ENCODE measurements at places on chromosomes 5 and 9.

DNA sequence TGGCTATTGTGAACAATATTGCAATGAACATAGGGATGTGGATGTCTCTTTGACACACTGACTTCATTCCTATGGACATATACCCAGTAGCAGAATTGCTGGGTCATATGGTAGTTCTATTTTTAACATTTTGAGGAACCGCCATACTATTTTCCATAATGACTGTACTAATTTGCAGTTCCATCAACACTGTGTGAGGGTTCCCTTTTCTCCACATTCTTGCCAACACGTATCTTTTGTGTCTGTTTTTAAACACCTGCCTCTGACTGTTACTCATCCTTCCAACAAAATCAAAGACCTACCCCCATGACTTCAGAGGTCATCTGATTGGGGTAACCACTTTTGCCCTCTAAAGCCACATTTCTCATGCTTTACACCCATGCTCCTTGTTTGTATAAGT is 133.5 kb downstream of the MED27 start:
- peak; percentile 11 for DNase-seq

DNA sequence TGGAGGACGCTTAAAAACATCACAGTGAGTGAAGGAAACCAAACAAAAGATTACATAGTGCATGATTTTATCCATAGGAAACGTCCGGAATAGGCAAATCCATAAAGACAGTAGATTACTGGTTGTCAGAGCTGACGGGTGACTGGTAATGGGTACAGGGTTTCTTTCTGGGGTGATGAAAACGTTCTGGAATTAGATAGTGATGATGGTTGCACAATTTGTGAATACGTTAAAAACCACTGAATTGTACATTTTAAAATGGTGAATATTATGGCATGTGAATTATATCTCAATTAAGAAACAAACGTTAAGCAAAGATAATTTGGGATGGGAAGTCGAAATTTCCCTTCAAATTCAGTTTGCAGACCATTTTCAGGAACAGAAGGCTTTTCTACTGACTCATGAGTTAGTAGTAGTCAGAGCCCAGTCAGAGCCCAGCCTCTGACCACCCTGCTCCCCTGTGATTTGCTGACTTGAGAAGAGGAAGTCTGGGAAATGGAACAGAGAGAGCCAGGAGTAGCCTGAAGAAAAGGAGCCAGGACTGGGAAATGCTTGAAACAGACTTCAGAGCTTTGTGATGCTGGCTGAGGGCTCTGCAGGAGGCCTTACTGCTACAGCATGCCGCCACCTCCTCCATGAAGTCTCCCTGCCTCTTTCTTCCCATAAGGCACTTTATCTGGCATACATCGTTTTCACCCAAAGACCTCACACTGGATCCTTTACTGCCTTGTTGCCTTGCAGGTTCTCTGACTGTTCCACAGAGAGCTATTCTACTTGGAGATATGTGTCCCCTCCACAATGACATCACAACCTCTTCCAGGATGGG is 46.4 kb upstream of the CTNNA1 start:
- DNase-seq: peak; percentile 68

DNA sequence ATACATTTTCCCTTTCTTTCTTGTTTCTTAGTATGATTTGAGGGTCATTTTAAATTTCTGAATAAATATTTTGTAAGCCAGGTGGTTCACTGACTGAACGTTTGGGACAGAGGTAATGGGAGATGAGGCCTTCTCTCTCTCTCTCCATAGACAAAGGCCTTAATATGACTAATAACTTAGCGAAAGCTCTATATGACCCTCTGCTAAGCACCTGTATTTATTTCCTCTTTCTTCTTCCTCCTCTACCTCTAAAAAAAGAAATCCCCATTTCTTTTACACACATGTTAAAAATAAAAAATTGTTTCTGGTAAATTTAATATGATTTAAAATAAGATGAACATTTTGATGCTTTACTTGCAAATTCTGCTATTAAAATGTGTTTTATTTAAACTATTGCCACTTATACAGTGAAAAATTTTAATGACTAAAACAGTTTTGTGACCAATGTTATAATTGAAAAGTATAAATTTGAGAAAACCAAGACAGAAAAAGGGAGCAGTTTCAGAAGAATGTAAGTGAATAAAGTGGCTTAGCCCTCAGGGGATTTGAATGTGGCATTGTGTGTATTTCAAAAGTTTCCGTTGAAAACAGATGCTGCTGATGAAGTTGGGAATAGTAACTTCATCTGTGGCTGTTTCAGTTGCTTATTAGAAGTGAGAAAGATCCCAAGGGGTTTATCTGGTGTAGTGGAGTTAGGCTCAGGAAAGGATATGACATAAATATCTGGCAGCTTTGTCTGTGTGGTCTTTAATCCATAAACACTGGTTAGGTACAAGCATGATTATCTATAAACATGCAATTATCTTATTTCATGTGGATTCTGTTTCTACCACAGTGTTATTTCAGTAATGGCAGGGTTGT is 128.6 kb upstream of the GRHPR start:
- DNase-seq: peak; percentile 75

DNA sequence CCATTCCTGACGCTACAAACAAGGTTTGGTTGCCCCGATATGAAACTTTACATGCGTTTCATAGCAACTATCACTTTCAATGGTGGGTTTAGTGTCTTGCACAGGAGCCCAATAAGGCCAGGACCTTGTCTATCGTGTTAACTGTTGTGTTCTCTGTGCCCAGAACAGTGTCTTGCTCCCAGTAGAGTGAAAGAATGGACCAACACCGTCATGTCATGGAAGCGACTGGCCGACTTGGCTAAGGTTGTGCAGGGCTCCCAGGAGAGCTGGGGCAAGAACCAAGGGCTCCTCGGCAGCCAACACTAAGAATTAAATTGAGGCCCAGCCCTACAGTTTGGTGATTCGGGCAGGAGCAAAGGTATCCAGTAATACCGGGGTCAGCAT is 498 bp upstream of the ARHGEF37 start:
- no peak for DNase-seq

Measured in muscle of leg (tissue), 16 donors.